T-helper 2 cell (primary cell): ENCODE measurements at places on chromosomes 5 and 9.

GRCh38 chr9:22098643-22099332, 89.7 kb upstream of the CDKN2B start:
- no peak for DNase-seq

DNA sequence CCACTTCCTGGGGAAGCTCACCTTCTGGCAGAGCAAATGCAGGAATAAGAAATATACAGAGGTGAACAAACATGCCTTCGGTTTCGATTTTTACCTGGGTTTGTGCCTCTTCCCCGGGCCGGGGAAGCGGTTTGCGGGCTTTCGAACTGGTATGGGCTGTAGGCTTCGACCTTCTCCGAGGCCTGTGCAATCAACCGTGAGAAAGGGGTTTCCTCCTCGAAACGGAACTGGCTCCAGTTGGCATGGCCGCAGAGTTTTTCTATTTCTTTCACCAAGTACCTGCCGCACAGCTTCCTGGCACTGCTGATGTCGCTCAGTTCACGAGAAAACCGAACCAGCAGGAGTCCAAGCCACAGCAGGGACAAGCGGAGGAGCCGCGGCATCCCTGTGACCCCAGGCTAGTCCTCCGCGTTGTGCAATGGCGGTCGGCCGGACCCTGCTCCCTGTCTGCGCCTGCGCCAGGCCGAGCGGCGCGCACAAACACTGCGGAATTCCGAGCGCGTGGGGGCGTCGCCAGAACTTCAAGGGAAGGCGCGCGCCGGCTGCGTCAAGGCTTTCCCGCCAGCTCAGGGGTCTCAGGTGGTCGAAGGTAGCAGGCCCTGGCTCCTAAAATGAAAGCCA, at the start of gene INSL6:
Gene INSL6 (minus strand): TSS at position 420 of the 621 bp plus-strand sequence. CDS start 37 bp downstream, at position 383.
- DNase-seq = no peak

- no peak for DNase-seq
Observed at GRCh38 chr9:120382453-120382852, 197.5 kb downstream of the CDK5RAP2 start.

GRCh38 chr9:88242879-88243278, 104.6 kb upstream of the SPATA31C2 start:
- no peak for DNase-seq

GRCh38 chr5:179380211-179381035, 35.2 kb upstream of the ADAMTS2 start:
- no peak for DNase-seq

- no peak for DNase-seq
Observed at GRCh38 chr5:74624931-74625505, 15.5 kb downstream of the ENC1 start.

- DNase-seq = no peak
Observed at GRCh38 chr9:89928106-89928505, 323.3 kb downstream of the GADD45G start.

DNA sequence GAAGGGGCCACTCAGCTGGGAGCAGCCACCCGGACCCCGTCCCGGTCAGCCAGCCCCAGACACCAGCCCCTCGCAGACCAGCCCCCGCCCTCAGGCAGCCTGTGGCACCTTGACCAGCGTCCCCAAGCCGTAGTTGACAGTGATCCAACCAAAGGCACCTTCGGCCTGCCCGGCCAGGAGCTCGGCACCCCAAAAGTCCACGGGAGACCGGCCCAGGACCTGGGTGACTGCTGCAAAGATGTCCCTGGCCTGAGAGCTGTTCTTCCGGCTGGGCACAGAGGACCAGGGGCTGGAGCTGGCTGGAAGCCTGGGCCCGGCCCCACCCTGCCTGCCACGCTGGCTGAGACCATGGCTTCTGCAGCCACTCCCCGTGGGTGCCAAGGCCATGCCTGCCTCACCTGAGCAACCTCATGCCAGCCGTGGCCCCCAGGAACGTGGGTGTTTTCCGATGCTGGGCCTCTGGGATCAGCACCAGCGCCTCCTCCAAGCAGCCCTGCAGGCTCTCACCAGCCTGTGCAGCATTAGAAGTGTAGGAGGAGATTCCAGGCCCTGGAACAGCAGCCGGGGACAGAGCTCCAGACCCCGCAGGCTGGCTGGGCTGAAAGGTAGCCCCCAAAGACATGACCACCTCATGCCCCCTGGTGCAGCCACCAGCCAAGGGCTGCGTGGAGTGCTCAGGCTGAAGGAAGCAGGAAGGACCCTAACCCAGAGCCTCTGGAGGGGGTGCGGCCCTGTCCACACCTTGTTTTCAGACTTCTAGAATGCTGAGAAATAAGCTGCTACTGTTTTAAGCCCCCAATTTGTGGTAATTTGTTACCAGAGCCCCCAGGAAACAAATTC, 4.2 kb downstream of the ENTPD8 start:
- DNase-seq = no peak

DNA sequence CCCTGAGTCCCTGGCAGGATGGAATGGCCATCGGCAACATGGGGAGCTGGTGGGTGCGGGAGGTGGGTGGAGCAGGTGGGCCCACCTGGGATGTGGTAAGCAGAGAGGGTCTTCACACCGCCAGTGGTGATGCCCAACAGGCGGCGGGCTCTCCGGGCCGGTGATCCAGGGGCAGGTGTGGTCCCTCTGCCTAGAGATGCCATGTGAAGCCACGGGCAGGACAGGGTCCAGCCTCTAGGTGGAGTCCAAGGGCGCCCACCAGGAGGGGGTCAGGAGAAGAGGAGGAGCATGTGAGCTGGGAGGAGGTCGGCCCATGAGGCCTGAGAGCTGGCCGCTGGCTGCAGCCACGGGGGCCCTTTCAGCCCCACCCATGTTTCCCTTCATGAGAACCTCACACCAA, 221.1 kb downstream of the FANCC start:
- DNase-seq = no peak

GRCh38 chr9:77661566-77662085, 13.5 kb upstream of the GNA14 start:
- DNase-seq = no peak

- no peak for DNase-seq
Observed at GRCh38 chr5:56123531-56124243, 109.4 kb downstream of the ANKRD55 start.

DNA sequence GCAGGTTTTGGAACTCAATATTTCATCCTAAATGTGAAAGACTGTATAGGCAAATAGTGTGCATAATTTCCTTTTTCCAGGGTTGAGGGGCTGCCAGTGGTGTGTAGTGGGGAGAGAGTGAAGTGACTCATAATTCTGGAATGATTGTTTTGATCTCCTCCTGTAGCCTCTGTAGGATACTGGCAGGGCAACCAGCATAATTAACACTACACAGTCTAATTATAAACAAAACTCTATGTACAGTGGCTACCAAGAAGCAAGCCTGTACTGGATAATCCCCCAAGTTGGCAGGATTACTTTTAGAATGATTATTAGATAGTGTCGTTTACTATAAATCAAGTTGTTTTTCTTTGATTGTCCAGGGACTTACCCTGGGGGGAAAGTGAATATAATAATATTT, 32.2 kb downstream of the LNPEP start:
- DNase-seq = no peak
